ENCODE measurements at places on chromosomes 1 and 21.

- no peak for DNase-seq
Observed at GRCh38 chr1:26579681-26580111, 50.1 kb downstream of the RPS6KA1 start.

- peak; percentile 42 for DNase-seq
Observed at GRCh38 chr1:205356440-205357139, at the start of gene KLHDC8A. KLHDC8A (minus strand) TSS chr1:205356922; CDS start chr1:205343604, 13,318 bp downstream.

DNA sequence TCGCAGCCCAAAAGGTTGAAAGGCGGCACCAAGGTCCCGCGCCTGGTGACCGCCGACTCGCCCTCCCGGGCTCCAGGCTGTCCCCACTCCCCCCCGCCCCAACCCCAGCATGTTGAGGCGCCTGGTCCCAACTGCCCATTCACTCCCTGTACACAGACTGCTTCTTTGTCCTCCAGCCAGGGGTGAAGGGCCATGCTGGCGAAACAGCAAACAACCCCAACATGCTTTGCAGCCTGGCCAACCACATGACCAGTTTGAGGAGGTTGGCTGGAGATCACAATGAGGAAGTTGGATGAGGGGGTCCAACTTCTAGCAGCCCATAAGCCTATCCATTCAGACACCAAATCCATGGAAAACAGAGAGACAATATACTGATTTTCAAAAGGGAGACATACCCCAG is 13.5 kb downstream of the PDE9A start:
- DNase-seq = no peak

DNA sequence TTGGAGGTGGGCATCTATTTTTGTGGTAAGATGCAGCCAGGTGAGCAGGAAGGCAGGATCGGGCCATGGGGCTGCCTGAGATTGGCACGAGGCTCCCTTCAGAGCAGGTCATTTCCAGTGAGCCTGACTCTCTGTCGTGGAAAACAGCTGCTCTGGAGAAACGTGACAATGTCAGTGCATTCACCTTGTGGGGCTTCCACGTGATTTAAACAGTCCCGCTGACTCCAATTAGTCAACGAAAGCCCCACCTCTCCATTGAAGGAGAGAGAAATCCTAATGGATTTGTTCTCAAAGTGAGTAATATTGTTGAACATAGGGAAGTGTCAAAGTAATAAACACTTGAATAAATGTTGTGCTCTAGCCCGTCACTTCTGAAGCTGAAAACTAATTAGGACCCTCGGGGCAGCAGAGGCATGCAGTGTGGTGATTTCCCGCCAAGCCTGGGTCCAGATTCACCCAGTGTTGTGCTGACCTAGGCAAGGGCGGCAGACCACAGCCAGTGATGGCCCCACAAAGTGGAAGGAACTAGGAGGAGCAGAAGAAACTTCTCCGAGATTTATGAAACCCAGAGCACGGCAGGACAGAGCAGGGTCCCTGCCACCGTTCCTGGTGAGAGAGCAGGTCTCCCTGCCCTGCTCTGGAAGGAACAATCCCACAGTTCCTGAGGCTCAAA is 172.5 kb upstream of the C1orf174 start:
- no peak for DNase-seq

GRCh38 chr1:183734543-183735036 is 70.3 kb upstream of the RGL1 start:
- DNase-seq = peak; percentile 54

DNA sequence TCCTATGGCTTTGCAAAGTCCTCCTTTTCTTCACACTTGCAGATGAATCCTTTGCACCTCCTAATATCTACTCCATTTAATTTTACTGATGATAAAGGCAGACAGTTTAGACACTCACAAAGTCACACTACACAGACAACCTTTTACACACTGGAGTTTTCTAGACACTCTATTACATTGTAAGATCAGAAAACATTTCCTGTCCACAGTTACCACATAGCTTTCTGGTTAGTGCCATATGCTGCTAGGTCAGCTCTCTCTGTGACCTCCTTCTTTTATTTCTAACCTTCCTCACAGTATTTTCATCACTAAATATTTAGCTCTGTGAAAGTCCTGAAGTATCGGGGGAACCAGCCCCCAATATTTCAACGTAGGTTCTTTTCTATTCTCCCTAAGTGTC is 5.1 kb downstream of the SH2D1B start:
- DNase-seq = no peak

Measured in large intestine (tissue), 12 donors.